GM12878 (cell line): ENCODE measurements at places on chromosomes 5 and 9. TPM values are rescaled to one million over a fixed set of nuclear protein-coding genes. Genes with fewer than 3 reads are reported as not detected.

GRCh38 chr5:33841891-33842290 is 49.9 kb downstream of the ADAMTS12 start:
- no peak for DNase-seq

DNA sequence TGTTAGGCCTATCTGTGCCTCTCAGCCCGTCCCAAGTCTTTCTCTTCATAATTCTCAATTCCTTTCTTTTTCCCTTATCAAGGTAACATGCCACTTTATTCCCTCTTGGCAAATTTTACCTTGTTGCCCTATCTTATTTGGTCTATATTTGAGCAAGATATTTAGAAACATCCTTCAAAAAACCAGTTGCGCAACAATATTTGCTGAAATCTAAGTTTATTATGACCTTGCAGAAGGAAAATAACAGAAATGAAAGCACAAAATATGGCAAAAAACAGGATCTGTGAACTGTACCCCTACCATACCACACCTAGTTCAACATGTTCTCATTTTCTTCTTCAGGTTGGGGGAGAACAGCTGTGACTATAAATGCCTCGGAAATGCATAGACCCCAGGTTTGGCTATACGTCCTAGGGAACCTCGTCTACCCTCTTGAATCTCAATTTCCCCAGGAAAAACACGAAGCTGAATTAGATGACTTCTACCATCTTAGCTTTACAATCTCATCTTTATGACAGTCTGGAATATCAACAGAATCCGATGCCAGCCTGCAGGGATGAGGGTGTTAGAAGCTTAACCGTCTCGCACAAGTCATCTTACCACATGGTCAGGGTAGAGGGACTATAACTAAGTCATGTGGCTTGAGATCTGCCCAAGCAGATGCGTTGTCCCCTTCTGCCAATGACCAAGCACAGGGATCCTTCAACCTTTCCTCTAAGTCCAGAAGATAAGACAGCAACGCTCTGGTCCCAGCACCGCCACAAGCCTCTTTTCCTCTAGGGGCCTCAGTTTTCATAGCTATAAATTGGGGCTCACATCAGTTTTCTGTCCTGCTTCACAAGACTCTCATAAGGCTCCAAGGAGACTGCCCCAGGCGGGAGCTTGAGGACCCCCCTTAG is 1.3 kb downstream of the LCP2 start:
- DNase-seq, result no peak

DNA sequence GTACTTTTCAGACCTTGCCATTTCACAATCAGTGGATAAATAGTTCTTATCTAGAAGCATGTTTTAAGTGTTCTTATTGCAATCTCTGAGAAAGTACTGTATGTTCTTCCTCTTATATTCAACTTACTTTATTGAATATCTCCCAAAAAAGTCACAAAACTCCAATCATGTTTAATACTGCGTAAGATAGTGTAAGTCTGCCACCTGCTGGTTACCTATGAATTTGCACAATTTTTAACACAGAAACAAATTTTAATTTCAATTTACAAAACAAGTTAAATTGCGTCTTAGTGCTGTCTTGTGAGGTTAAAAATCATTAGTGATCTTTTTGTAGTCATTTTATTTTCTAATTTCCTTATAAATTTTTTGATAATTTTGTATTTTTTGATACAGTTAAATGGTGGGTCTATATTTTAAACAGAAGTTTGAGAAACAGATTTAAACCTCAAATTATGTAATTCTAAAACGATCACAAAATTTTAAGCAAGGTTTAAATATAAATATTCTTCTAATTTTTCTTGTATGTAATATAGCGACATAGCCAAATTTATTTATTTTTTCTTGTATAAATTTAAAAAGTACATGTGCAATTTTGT is 115.8 kb downstream of the EMB start:
- no peak for DNase-seq

DNA sequence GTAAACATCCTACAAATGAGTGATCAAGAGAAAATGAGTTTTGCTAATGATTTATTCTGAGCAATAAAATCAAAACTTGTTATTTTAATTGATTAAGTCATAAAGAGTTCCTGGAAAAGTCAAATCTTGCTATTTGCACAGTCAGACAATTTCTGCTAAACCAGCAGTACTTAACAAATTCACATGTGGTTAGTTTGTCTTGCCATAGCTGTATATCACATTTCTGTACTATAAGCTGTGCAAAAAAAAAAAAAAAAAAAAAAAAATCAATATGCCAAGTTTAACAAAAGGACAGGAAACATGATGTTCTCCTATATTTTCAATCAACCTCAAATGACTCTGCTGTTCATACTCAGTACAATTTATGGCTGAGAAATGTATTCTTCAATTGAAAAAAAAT is 24.9 kb downstream of the POU5F2 start:
- no peak for DNase-seq

DNA sequence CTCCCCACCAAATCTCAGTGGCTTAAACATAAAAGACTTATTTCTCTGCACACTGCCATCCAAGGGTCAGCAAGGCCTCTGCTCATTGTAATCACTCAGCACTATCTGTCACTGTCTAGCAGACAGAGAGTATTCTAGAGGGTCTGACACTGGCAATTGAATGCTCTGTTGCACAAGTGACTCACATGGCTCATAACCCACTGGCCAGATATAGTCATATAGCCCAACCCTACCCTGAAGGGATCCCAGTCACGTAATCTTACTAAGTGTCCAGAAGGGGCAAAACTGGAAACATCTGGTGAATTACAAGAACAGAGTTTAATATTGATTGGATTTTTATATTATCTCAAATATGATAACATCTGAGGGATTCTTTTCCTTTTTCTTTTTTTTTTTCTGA is 80.7 kb downstream of the TSSK1B start:
- DNase-seq, result no peak

GRCh38 chr5:169980418-169981053 is at the start of gene INSYN2B:
Gene INSYN2B, minus strand, starts transcription at chr5:169980495. Its CDS starts 96,597 bp downstream, at chr5:169883898.
- DNase-seq, result no peak

DNA sequence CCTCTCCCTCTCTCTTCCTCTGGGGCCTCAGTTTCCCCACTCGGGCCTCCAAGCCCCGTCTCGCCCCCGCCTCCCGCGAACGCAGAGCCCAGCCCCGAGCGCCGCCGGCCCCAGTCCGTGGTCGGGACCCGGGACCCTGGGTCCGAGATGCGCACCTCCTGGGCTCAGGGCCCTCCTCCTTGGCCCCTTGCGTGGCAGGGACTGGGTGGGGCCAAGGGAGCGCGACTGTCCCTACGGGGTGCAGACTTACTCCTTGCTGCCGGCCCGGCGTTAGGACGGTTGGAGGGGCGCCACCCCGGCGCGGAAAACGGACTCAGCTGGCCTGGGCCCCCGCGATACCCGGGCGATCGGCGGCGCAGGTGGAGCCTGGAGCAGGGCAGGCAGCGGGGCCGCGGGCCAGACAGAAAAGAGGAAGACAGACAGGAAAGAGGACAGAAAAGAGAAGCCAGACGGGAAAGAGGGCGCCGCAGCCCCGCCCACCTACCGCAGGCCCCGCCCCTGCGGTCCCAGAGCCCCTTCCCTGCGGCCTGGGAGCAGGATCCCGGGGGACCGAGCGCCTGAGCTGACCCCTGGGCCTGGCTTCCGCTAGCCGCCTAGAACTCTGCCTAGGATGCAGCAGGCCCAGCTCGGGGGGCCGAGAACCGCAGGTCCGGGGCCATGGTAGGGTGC is at the start of gene GBGT1:
Gene GBGT1 (minus strand): TSS at position 411 of the 669 bp plus-strand sequence. CDS start 1,502 bp downstream, outside the sequence.
- no peak for DNase-seq

- no peak for DNase-seq
Measured at GRCh38 chr5:174775081-174775480, 50.7 kb downstream of the MSX2 start.

DNA sequence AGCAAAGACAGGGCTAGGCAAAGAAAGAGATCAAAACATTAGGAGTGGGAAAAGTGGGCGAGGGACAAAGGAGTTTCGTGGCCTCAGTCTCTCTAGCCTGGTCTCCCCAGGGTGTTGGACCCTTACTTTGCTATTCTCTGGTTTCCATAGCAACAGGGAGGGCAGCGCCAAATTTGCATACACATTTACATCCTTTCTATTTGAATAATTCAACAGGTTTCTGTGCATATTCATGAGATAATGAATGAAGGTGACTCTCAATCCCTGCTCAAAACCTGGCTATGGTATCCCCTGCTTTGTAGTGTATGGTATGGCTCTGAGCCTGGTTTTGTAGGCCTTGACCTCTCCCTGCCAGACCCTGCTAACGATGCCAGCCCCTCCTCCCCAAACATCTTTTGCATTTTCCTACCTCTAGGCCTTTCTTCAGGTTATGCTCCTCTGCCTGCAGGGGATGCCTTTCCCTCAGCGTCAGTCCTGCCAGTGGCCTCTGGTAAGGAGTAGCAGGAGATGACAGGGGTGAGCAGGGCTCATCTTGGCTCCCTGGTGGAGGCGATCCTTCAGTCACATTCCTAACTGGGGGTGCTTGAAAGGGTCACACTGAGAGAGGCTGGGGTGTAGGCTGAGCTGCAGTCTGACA is 9.8 kb downstream of the RPP25L start:
- DNase-seq, result no peak

GRCh38 chr5:154442801-154443200 is 3.0 kb upstream of the SAP30L start:
- DNase-seq, result no peak

DNA sequence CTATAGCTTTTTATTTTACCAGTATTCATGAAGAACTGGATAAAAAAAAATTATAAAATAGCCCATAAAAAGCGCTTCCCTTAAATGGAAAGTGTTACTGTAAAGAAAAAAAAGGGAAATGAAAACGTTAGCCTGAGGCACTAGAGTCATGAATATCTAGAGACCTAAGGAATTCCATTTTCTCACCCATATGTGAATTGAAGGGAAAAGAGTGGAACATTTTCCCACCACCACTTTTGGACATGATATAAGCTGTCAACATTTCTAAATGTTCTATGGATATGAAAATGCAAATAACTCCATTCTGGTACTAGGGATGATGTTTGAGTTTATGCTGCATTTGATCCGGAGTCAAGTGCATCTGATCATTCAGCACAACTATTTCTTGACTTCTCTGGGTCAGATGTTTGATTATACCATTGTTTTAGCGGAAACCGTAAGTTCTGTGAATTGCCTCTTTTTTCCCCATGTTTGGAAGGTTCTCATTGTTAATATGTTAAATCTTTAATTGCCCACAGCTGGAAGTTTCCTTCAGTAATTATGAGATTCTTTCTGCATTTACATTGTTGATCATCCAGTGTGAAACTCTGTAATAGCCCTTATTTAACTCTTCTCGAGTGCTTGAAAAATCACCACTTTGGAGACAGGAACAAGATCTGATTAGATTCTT is 467.4 kb upstream of the SEMA6A start:
- DNase-seq, result no peak

DNA sequence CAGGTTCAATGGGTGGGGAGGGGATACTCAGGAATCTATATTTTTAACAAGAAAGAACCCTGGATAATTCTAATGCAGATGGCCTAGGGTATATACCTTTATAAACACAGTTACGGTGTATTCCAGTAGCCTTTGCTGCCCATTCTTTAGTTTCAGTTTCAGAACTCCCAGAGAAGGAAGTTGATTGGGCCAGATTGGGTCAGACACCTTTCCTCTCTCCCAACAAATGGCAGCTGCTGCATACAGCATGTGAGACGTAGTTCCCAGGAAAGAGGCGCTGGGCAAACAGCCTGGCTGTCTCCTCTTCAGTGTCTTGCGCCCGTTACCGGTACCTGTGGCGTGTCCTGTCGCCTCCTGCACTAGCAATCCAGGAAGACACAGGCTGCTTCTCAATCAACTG is 20.4 kb downstream of the ACO1 start:
- no peak for DNase-seq

- no peak for DNase-seq
Measured at GRCh38 chr5:178421699-178422399, 168.3 kb downstream of the COL23A1 start.

GRCh38 chr9:17810728-17811571 is 232.1 kb downstream of the SH3GL2 start:
- no peak for DNase-seq

DNA sequence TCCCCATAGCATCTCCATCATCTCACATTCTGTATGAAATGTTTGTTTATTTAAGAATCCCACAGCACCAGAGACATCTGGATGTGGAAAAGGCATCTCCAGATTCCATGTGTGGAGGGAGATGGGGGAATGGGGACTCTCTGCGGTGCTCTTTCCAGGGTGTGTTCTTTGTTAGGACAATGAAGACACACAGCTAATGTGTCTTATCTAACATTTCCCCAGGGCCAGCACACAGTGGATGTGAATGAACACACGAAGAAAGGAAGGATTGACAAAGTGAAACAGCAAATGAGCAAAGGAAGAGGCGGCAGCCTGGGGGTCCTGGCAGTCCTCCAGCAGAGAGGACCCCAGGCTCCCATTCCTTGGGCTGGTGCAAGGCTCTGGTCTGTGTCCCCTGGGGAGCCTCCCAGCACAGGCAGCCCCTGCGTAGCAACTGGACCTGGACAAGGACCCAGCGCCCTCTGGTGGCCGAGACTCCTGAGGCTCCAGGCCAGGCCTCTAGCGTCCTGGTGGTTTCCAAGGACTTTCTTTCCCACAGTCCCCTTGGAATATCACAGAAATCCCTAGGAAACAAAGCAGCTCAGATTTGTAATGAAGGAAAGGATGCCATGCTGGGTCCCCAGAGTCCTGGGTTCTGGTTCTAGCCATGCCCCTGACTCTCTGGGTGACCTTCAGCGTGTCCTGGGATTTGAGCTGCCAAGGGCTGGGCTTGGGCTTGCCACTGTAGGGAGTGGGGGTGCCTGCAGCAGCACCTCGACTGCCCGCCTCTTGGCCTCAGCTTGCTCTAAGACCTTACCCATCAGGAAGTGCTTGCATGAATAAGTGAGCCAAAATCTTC is 3.5 kb upstream of the PDLIM7 start:
- DNase-seq, result no peak

DNA sequence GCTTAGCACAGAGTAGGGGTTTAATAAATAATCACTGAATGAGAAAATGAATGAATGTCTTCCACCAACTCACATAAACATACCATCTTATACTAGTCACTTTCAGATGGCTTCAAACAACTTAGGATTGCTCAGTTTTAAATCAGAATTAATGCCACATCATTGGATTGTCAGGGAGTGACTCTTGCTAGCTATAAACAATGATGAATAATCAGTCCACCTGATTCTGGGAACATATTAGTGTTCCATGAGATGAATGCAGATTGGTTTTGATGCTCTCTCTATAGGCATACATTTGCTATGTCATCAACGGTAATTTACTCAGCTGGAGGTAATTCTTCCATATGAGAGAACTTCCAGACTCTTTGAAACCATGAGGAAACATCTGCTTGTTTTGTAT is 97.4 kb downstream of the CDH9 start:
- no peak for DNase-seq

- no peak for DNase-seq
Measured at GRCh38 chr9:93493949-93494348, 40.6 kb upstream of the FAM120AOS start.

GRCh38 chr5:113813466-113813865 is 300.0 kb downstream of the YTHDC2 start:
- no peak for DNase-seq

- no peak for DNase-seq
Measured at GRCh38 chr5:78765756-78766411, 117.3 kb upstream of the LHFPL2 start.

- no peak for DNase-seq
Measured at GRCh38 chr5:59390074-59390659, 503.4 kb downstream of the PDE4D start.

NKD2 gene
- total RNA-seq, result 0.13 and 0.26 TPM in 2 replicates

TNFAIP8 gene
- 116 and 124 TPM in 2 replicates for total RNA-seq

IL13 gene
- total RNA-seq, result not detected in 2 replicates

CCIN gene
- total RNA-seq, result not detected in 2 replicates

ZNF608 gene
- total RNA-seq, result 0.77 and 0.87 TPM in 2 replicates

KCNV2 gene
- 0.11 TPM in 1 of 2 replicates, not detected in the other for total RNA-seq

JMY gene
- 3.6 and 4.1 TPM in 2 replicates for total RNA-seq

FAF2 gene
- total RNA-seq, result 33.7 and 34.8 TPM in 2 replicates

FGF10 gene
- total RNA-seq, result not detected in 2 replicates

SLCO6A1 gene
- not detected in 2 replicates for total RNA-seq

PIP5K1B gene
- 14.5 and 16.2 TPM in 2 replicates for total RNA-seq

GARIN3 gene
- not detected in 2 replicates for total RNA-seq

BARHL1 gene
- not detected in 2 replicates for total RNA-seq
